ENCODE measurements at places on chromosomes 2 and 18.
A peak's percentile ranks its signal among the peaks of the same experiment; 100 is the strongest.

- no peak for DNase-seq
Observed at GRCh38 chr2:189276277-189276676, 96.7 kb upstream of the COL5A2 start.

GRCh38 chr2:172427990-172428831, 825 bp downstream of the ITGA6 start:
- DNase-seq = peak; percentile 34

DNA sequence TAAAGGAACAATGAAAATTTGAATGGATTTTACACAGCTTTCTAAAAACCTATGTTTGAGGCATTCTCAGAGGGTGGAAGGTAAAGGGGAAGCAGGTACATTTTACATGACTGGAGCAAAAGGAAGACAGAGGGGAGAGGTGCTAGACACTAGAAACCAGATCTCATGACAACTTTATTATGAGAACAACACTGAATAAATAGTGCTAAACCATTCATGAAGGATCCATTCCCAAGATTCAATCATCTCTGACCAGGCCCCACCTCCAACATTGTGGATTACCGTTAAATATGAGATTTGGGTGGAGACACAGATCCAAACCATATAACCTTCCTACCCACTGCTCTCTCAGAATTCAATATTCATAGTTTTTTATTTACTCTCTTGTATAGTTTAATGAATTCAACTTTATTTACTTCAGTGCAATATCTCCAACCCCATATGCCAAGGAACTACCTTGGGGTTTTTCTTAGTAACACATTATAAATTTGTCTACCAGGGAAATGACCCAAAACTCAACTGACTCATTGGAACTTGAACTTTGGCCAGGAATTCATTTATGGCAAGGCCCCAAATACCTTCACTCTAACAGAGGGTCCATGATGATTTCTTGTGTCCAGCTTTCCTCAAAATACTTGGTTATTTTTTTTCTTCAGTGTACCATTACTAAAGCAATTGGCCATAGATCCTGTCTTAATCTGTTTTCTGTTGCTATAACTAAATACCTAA, 317.8 kb downstream of the GULP1 start:
- DNase-seq = no peak

DNA sequence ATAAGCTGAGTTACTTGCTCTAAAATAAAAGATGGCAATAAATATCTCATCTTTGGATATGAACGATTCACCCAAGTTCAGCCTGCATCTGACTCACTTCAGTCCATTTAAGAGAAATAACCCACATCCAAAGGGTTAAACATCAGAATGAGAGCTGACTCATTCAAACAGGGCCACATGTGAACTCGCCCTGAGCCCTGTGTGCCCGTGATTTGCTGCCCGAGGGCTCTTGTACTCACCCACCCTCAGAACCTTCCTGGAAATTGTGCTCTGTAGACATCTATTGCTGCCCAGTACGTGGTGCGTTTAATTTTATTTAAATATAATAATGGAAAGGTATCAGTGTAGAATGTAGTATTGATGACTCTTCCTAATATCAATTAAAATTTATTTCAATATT, 66.9 kb upstream of the RBM44 start:
- DNase-seq = no peak

DNA sequence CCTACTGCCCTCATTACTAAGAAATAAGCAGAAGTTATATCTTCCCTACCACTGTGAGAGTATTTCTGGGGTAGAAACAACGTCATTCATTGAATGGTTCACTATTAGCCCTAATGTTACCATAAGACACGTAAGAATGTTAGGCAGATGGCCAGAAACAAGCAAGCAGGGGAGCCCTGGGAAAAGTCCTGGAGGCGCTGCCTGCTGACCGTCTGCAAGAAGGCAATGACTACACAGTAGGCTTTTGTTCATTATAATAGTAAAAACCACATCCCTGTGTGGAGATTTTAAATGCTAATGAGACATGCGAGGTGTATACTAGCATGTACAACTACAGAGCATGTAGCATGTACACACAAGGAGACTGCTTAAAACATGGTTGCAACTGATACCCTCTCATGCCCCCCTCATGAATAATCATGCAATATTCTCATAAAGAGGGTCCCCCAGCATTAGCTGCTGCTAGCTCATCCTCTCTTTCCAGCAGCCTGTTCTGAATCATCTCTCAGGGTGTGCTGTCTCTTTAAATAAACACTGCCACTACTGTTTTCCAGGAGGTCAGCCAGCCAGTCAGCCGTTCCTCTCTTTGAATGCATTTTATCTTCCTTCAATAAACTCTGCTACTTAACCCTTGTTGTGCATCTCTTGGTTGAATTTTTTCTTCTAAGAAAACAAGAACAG, 23.6 kb downstream of the SUCLG1 start:
- no peak for DNase-seq

- DNase-seq = no peak
Observed at GRCh38 chr2:122856696-122857095, 1101.2 kb downstream of the TSN start.

GRCh38 chr18:69128566-69128965, 272.1 kb upstream of the DOK6 start:
- DNase-seq = no peak

GRCh38 chr2:71503837-71504236, 50.5 kb downstream of the DYSF start:
- no peak for DNase-seq

GRCh38 chr18:58612315-58613055, 16.4 kb downstream of the ALPK2 start:
- no peak for DNase-seq

DNA sequence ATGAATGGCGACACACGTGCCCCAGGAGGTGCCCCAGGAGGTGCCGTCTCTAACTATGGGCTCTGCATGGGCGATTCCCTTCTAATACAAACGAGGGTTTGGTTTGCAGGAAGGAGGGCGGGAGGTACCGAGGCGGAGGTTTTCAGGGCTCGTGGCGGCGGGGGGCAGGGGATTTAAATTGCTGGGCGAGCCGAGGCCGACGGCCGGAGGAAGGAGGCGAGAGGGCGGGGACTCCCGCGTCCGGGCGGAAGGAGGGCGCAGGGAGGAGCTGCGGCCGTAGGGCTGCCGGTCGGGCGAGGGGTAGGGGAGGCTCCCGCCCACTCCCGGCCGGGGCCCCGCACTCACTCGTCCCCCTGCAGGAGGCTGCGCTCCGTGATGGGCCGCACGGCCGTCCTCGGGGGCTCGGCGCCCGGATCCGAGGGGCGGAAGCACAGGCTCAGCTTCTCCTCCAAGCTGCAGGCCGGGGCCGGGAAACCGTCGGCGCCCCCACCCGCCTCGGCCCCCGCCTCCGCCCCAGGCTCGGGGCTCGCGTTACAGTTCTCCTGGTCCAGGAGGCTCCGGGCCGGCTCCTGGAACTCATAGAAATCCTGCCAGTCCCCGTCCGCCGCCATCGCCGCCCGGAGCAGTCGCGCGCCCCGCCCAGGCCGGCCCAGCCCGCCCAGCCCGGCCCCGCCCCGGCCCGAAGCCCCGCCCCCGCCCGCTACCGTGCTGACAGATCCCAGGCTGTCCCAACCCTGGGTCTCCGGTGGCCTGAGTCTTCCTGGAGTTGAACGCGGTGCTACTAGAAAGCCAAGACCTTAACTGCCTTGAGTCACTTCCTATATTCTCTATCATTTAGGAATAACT, at the start of gene FEZ2:
FEZ2 (minus strand) TSS at position 637 of the 846 bp plus-strand sequence; CDS start at position 611, 26 bp downstream.
- peak; percentile 17 for DNase-seq

- DNase-seq = no peak
Observed at GRCh38 chr2:223937535-223937934, 7.6 kb downstream of the WDFY1 start.

DNA sequence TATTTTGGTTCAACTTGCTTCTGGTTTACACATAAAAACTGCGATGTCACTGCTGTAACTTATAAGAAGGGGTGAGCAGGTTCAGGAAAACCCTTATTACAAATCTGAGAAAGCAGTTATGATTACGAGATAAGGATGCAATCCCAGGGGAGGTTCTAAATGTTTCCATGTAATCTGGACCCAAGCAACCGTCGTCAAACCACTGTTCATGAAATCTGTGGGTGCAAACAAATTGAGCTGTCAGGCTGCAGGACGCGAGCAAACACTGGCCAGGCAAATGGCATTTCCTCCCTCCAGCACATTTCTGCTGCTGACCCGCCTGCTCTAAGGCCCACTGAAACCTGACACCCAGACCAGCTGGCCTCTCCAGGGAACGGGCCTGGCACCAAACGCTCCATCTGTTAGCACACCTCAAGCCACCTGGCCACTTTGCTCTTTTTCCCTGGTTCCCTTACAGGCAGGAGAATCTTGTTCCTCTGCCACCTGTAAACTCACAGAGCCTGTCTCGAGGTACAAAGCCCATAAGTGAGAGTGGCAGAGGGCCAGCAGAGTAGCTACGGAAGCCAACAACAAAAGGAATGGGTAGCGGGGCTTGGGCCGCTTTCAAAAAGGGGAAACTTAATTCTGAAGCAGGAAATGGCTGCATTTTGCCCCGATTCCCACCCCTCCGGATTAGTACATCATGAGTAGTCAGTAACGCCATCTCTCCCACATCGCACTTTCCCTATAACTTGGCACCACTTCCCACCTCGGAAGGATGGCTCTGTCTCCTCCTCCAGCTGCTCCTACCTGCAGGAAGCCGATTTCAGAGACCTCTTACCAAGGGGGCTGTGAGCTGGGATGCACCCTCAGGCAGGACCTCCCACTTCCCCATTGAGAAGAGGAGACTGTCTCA, 26.5 kb downstream of the CRACDL start:
- DNase-seq = no peak

- no peak for DNase-seq
Observed at GRCh38 chr2:182642328-182642727, 73.7 kb upstream of the DNAJC10 start.

DNA sequence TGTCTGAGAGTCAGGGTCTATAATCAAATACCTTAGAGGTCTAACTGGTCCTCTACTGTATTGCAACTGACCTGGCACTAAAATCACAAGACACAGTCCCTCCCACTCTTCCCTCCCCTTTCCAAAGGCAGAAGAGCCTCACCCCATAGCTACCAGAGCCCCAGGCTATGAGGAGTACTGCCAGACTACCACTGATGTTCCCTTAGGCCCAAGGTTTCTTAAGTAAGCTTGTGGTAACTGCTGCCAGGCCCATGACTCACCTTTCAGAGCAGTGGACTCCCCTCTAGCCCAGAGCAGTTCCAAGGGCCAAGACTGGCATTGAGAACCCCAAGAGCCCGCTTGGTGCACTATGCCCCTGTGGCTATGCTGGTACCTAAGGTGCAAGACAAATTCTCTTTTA, 1193.4 kb downstream of the DSC3 start:
- DNase-seq = no peak

DNA sequence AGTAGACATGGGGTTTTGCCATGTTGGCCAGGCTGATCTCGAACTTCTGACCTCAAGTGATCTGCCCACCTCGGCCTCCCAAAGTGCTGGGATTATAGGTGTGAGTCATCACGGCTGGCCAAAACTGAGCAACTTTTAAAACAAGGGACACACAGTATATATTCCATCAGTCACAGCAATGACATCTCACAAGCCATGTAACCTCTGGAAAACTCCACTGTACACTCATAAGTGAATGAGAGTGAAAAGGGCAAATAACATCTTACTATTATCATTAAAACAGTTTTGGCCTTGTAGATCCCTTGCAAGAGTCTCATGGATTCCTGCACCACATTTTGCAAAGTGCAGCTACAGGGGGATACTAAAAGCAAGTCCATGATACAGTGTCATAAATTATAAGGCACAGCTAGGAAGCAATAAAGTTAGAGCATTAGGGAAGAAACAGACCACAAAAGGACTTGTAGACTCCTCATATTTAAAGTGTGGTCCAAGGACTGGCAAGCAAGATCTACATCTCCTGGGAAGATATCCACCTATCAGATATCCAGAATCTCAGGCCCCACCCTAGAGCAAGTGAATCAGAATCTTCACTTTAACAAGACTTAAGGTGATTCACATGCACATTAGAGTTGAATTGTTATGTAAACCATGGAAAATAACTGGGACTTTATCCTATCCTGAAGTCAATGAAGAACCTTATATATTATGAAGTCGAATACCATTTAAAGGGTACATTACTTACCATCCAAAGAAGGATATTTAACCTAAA, 5.7 kb downstream of the SMC6 start:
- no peak for DNase-seq

GRCh38 chr2:224127871-224128501, 88.9 kb upstream of the SERPINE2 start:
- no peak for DNase-seq

GRCh38 chr2:220127311-220127710, 499.9 kb downstream of the SLC4A3 start:
- DNase-seq = no peak

GRCh38 chr2:205427112-205427511, 255.2 kb upstream of the NRP2 start:
- DNase-seq = no peak

- DNase-seq = no peak
Observed at GRCh38 chr18:61651145-61651879, 241.5 kb downstream of the RNF152 start.

- DNase-seq = no peak
Observed at GRCh38 chr2:23828256-23828980, 98.5 kb downstream of the ATAD2B start.

DNA sequence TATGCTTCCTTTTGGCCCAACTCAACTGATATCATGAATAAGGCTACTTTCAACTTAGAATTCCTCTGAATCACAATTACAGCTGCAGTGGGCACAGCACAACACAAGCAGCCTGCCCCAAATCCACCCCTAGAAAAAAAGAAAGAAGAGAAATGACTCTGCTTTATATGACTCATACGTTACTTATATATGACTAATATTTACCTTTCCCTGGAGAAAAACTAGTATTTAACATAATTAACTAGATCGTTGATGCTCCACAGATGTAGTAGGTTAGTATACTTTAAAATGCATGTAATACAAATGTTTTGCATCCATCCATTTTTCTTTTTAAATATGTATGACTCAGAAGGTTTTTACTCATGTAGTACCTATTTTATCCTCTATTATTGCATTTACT, 133.3 kb upstream of the UNC80 start:
- no peak for DNase-seq

DNA sequence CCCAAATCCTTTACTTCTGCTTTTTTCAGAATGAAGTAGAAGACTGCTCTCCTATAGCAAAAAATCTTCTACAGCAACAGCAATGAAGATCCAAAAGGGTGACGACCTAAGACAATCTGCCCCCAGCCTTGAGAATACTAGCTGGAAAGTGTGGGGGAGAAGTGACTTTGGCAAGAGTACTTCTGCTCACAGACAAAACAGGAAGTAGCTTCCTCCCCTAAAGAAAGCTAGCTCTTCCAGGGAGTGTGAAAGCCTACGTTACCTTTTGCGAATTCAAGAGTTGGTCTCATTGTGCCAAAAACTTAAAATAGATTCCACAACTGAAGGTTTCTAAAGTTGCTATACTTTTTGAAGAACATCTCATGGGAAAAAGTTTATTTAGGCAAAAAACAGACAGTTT, 1069.2 kb upstream of the CHAC2 start:
- no peak for DNase-seq

- no peak for DNase-seq
Observed at GRCh38 chr2:171083451-171083850, 77.2 kb downstream of the TLK1 start.

- DNase-seq = peak; percentile 63
Observed at GRCh38 chr2:230924470-230925341, at the start of gene GPR55. Gene GPR55, minus strand, starts transcription at chr2:230925242. Its CDS starts 14,280 bp downstream, at chr2:230910962.

- DNase-seq = no peak
Observed at GRCh38 chr18:50797142-50797541, 22.7 kb downstream of the MRO start.

All from stimulated activated CD4-positive, alpha-beta T cell treated with anti-CD3 and anti-CD28 coated beads, Interleukin-15, amount 100 ng/mL, for 1 hour (primary cell).